ENCODE measurements at places on chromosomes 12 and 14. TPM values are rescaled to one million over a fixed set of nuclear protein-coding genes. Genes with fewer than 3 reads are reported as not detected.
A peak's percentile ranks its signal among the peaks of the same experiment; 100 is the strongest.

The TAS2R46 gene
- total RNA-seq = 0.39 TPM

The ANKRD33 gene
- not detected for total RNA-seq

- H3K27ac ChIP-seq = no peak overlapping the region
- peaks cover 8% of the 10 kb centered on the region for H3K27me3 ChIP-seq
- H3K4me3 ChIP-seq = no peak overlapping the region
Measured at GRCh38 chr12:80183939-80184338, 84.6 kb downstream of the OTOGL start.

DNA sequence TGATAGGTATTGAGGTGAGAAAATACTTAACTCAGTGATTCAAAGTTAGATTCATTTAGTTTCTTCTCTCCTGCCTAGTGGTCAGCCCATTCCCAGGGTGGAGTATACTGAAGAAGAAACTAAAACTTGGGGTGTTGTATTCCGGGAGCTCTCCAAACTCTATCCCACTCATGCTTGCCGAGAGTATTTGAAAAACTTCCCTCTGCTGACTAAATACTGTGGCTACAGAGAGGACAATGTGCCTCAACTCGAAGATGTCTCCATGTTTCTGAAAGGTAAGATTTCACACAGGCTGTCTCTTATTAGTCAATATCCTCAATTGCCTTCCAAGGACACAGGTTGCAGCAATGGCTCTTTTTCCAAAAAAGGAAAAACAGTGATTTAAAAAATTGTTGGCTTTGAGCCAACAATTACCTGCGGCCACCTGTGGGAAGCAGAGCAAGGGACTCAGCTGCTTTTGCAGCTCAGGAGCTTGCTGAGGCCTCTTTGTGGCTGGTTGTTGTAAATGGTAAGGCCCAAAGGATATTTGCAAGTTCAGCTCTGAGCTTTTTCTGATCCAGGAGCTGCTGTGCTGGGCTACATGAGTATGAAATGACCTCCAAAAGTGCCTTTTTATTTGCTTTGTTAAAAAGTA, 33.9 kb downstream of the TPH2 start:
- DNase-seq = no peak
- peaks cover 4% of the 10 kb centered on the region for H3K4me1 ChIP-seq
- H3K36me3 ChIP-seq = no peaks in the 10 kb centered on the region
- no peak overlapping the region for H3K4me3 ChIP-seq
- H3K27me3 ChIP-seq = peaks cover 25% of the 10 kb centered on the region

DNA sequence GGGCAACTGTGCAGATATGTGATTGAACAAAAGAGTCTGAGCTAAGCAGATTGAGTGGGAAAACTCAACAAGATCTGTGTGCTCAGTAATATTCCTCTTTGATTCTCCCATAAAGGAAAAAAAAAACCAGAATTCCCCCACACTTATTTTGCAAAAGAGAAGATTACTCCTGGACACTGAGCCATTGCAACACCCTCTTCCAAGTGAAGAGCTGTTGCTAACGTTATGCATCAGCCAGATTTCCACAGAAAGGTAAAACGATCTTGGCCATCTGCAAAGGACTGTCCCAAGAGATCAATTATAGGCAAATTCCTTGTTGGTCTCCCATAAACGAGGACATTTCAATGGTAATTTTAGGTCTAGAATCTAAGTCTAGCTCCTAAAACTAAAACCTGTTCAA, 587.7 kb downstream of the C12orf50 start:
- H3K36me3 ChIP-seq = no peaks in the 10 kb centered on the region
- DNase-seq = no peak
- H3K27ac ChIP-seq = no peak overlapping the region
- H3K4me3 ChIP-seq = no peak overlapping the region

- no peak overlapping the region for H3K27ac ChIP-seq
- DNase-seq = no peak
- H3K4me1 ChIP-seq = no peaks in the 10 kb centered on the region
- H3K27me3 ChIP-seq = peaks cover under 1% of the 10 kb centered on the region
Measured at GRCh38 chr14:101371799-101372793, 189.2 kb upstream of the DIO3 start.

- peaks cover 10% of the 10 kb centered on the region for H3K27me3 ChIP-seq
- no peak for DNase-seq
- no peak overlapping the region for H3K4me3 ChIP-seq
- peaks cover 2% of the 10 kb centered on the region for H3K4me1 ChIP-seq
Measured at GRCh38 chr12:450438-450837, 9.3 kb upstream of the B4GALNT3 start.

The SRRM4 gene
- total RNA-seq = not detected

DNA sequence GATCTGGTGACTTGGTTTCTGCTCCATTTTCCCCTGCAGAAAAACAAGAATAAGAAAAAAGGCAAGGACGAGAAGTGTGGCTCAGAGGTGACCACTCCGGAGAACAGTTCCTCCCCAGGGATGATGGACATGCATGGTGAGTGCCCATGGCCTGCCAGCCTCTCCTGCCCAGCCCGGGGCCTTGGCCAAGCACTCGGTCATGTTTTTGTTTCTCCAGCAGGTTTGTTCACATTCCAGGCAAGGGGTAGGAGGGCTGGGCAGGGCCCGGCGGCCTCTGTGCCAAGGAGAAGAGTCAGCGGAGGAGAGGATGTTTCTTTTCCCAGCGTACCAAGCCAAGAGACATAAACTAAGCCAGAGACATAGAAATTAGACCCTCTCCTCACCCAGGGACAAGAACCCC, 13.6 kb downstream of the BCL7A start:
- H3K4me3 ChIP-seq = no peak overlapping the region
- no peak for DNase-seq
- no peaks in the 10 kb centered on the region for H3K27me3 ChIP-seq
- H3K4me1 ChIP-seq = peaks cover 2% of the 10 kb centered on the region

GRCh38 chr12:9343731-9344130, 135.5 kb upstream of the PZP start:
- DNase-seq = no peak
- peaks cover 40% of the 10 kb centered on the region for H3K4me1 ChIP-seq
- H3K27me3 ChIP-seq = no peaks in the 10 kb centered on the region

DNA sequence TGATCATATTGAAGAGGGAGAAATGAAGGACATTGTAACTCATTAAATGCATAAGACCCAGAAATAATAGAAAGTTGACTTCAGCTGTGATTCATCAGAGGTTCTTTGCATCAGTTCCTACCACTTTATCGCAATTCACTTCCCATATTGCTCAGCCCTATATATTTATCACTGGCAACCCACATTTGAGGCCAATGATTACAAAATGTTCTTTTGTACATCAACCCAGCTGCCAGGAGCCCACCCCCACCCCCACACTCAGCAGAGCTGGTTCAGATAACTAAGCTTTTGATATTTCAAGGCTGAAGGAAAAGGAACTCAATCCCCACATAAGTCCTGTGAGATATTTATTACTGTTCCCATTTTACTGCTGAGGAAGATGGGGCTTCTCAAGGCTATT, 51.2 kb upstream of the TMPO start:
- no peak overlapping the region for H3K27ac ChIP-seq
- no peak overlapping the region for H3K4me3 ChIP-seq
- peaks cover 5% of the 10 kb centered on the region for H3K27me3 ChIP-seq
- DNase-seq = no peak

- H3K4me1 ChIP-seq = peaks cover 2% of the 10 kb centered on the region
- no peak for DNase-seq
- H3K4me3 ChIP-seq = no peak overlapping the region
- no peaks in the 10 kb centered on the region for H3K36me3 ChIP-seq
Measured at GRCh38 chr12:31037931-31038330, 35.7 kb upstream of the DDX11 start.

DNA sequence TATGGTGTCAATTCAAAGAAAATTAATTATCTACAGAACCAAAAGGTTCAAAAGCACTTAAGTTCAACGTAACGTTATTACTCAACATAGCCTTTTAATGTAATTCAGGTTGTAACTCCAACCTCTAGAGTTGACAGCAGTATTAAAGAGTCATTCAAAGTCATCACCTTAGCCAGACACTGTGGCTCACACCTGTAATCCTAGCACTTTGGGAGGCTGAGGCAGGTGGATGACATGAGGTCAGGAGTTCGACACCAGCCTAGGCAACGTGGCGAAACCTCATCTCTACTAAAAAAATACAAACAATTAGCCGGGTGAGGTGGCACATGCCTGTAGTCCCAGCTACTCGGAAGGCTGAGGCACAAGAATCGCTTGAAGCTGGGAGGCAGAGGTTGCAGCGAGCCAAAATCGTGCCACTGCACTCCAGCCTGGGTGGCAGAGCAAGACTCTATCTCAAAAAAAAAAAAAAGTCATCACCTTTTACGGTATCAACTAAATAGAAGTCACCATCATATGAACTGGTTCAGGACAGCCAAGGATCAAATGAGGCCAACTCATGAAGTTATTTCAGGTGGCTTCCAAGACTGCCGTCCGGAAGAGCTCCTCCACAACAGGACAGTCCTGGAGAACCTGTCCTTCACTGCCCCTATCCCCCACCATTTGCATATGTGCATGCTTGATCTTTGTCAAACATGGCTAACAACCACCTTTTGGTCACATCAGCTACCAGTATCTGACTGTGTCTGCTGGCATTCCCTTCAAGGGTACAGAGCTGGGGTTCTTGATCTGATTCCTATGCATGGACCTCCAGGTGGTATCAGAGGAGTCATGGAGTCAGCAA, 4.2 kb downstream of the PPTC7 start:
- no peak for DNase-seq
- peaks cover 73% of the 10 kb centered on the region for H3K4me1 ChIP-seq
- no peaks in the 10 kb centered on the region for H3K27me3 ChIP-seq
- peaks cover 44% of the 10 kb centered on the region for H3K36me3 ChIP-seq

The SNX6 gene
- 62.0 TPM for total RNA-seq

DNA sequence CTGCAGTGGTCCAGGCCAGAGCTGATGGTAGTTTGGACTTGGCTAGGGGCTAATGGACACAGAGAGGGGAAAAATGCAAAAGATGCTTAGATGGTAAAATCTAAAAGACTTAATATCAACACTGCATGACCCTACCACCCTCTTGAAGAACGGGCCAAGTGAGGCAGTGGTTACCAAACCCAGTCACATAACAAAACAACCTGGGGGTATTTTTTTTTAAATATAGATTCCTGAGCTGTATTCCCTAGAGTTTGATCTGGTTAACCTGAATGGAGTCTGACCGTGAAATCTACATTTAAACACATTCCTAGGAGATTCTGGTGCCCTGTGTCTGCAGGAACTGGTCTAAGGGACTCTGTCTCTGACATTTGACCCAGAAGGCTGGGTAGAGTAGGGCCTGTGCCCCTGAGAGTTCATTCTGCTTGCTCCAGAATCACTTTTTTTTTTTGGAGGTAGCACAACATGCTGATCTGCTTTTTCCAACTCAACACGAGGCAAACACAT, 15.7 kb downstream of the ABHD4 start:
- H3K4me3 ChIP-seq = no peak overlapping the region
- H3K36me3 ChIP-seq = peaks cover 9% of the 10 kb centered on the region
- DNase-seq = no peak
- H3K4me1 ChIP-seq = peaks cover 1% of the 10 kb centered on the region

- no peak for DNase-seq
- peak overlapping the region; percentile 91 for H3K27ac ChIP-seq
- no peaks in the 10 kb centered on the region for H3K27me3 ChIP-seq
- peak overlapping the region; percentile 62 for H3K4me3 ChIP-seq
Measured at GRCh38 chr14:100091386-100091785, 26.2 kb downstream of the EVL start.

The CDCA4 gene
- 89.8 TPM for total RNA-seq

The LRTM2 gene
- total RNA-seq = not detected

The TAS2R8 gene
- not detected for total RNA-seq

The P2RX7 gene
- total RNA-seq = 3.9 TPM

- DNase-seq = no peak
- peaks cover 23% of the 10 kb centered on the region for H3K4me1 ChIP-seq
- peaks cover 1% of the 10 kb centered on the region for H3K36me3 ChIP-seq
- H3K27ac ChIP-seq = peak overlapping the region; percentile 12
Measured at GRCh38 chr14:39665075-39665475, 232.8 kb upstream of the FBXO33 start.

GRCh38 chr12:106341086-106341877, 16.3 kb upstream of the POLR3B start:
- H3K4me1 ChIP-seq = peaks cover 5% of the 10 kb centered on the region
- H3K27me3 ChIP-seq = no peaks in the 10 kb centered on the region
- H3K27ac ChIP-seq = peak overlapping the region; percentile 12

DNA sequence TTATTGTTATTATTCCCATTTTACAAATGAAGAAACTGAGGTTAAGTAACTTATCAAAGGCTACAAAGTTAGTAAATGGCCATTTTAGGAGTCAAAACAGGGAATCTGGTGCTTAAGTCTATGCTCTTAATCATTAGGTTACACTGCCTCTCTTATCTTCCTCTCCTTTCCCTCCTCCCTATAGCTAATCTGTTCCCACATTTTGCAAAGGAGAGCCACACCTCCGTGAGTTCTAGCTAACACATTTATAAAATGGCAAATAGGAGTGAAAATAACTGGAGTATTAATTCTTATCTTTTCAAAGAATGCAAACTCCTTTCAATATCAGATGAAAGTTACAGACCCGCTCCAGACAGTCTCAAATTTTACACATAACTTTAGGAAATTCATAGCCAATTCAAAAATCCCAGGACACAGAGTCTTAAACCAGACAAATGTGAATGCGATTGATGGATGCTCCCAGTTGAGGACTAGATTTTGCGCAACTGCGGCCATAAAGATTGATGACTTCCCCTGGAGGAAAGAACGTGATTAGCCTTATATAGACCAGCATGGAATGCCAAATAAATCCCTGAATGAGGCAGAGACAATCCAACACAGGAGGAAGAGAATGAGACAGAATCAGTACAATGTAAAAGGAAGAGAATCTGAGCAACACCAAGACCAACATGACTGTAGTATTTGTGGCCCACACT, 225.0 kb upstream of the ARID2 start:
- H3K4me1 ChIP-seq = no peaks in the 10 kb centered on the region
- no peaks in the 10 kb centered on the region for H3K27me3 ChIP-seq
- DNase-seq = no peak
- no peak overlapping the region for H3K4me3 ChIP-seq

GRCh38 chr12:16730772-16731171, 124.8 kb upstream of the LMO3 start:
- H3K27me3 ChIP-seq = no peaks in the 10 kb centered on the region
- H3K4me1 ChIP-seq = no peaks in the 10 kb centered on the region
- H3K4me3 ChIP-seq = no peak overlapping the region
- no peaks in the 10 kb centered on the region for H3K36me3 ChIP-seq
- no peak overlapping the region for H3K27ac ChIP-seq

GRCh38 chr12:50641566-50641965, 122.3 kb upstream of the ATF1 start:
- no peak overlapping the region for H3K4me3 ChIP-seq
- H3K27me3 ChIP-seq = no peaks in the 10 kb centered on the region
- H3K36me3 ChIP-seq = peaks cover 13% of the 10 kb centered on the region
- DNase-seq = peak; percentile 9
- H3K4me1 ChIP-seq = peaks cover 32% of the 10 kb centered on the region

DNA sequence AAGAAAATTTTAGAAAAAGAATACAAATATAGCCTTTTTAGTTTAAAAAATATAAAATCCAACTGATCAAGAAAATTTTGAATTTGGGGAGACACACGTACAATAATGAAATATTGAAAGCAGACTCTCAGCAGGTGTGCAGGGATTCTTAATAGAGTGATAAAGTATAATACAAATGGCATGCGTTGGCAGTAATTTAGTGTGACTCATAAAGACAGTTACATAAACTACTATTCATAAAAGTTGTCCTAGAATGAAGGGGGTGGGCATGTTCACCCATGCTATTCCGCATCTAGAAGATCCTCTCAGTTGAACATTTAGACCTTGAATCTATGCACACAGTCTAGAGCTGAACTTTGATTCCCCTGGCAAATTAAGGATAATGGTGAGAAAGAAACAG, 200.4 kb upstream of the AVPR1A start:
- no peak overlapping the region for H3K27ac ChIP-seq
- H3K27me3 ChIP-seq = no peaks in the 10 kb centered on the region
- no peak for DNase-seq
- H3K4me3 ChIP-seq = no peak overlapping the region
- no peaks in the 10 kb centered on the region for H3K4me1 ChIP-seq
- no peaks in the 10 kb centered on the region for H3K36me3 ChIP-seq

The SYCP3 gene
- 0.22 TPM for total RNA-seq
